Sciatic nerve (tissue), 2 donors: ENCODE measurements at places on chromosomes 6 and 20.

GRCh38 chr6:39102071-39102820, 12.7 kb downstream of the SAYSD1 start:
- DNase-seq = no peak

- no peak for DNase-seq
These were observed 68.2 kb downstream of the MTFR2 start for GRCh38 chr6:136181861-136182260.

DNA sequence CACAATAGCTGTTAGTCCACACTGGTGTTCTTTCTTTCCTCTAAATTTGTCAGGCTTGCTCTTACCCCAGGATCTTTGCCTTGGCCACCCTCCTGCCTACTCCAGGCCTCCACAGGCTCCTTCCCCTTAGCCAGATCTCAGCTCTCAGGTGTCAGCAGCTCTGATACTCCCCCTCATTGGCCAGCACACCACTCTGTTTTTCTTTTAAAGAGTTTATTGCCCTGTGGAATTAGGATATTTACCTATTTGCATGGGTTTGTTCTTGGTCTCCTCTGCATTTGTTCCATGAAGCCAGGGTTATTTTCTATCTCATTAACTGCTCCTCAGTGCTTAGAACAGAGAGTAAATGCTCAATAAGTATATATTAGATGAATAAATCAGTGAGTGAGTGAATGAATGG, 36.8 kb downstream of the GCNT2 start:
- no peak for DNase-seq

- DNase-seq = no peak
These were observed 53.3 kb upstream of the HFE start for GRCh38 chr6:26033941-26034354.

- DNase-seq = no peak
These were observed 23.5 kb upstream of the IBTK start for GRCh38 chr6:82270881-82271635.

- DNase-seq = no peak
These were observed 7.6 kb downstream of the BPIFB2 start for GRCh38 chr20:33015114-33015484.

GRCh38 chr6:139407718-139408222, 33.3 kb upstream of the CITED2 start:
- DNase-seq = no peak

DNA sequence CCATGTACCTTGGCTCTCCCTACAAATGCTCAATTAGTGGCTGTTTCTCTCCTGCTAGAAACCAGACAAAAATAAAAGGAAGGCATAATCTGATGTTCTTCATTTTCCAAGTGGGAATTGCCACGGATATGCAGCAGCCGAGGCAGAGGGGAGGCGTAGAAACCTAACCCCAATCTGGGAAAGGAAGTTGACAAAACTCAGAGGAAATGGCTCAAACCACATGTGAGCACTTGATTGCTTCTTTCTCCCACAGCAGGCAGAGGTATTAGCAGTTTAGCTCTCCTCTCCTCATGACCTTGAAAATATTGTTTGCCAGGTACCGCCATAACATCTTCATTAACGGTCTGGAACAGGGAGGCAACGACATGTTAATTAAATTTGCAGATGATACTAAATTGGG, 3.8 kb upstream of the MLN start:
- no peak for DNase-seq

DNA sequence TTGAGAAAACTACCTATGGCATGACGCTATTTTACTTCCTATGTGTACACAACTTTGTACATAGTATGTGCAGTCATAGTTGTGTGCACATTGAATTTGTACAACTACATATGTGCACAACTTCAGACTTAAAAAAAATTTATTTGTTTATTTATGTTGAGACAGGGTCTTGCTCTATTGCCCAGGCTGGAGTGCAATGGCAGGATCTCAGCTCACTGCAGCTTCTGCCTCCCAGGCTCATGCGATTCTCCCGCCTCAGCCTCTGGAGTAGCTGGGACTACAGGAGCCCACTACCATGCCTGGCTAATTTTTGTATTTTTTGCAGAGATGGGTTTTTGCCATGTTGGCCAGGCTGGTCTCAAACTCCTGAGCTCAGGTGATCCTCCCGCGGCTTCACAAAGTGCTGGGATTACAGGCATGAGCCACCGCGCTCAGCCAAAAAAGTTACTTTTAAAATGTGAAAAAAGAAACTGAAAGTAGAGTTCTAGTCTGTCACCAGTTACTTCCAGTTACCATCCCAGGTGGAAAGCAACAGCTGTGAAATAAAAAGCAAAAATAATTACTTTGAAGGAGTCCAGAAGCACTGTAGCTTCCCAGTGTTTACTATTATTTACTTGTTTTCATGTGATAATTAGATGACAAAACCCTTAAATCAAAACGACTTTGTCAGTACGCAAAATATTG, 1.7 kb upstream of the ZKSCAN8 start:
- no peak for DNase-seq

DNA sequence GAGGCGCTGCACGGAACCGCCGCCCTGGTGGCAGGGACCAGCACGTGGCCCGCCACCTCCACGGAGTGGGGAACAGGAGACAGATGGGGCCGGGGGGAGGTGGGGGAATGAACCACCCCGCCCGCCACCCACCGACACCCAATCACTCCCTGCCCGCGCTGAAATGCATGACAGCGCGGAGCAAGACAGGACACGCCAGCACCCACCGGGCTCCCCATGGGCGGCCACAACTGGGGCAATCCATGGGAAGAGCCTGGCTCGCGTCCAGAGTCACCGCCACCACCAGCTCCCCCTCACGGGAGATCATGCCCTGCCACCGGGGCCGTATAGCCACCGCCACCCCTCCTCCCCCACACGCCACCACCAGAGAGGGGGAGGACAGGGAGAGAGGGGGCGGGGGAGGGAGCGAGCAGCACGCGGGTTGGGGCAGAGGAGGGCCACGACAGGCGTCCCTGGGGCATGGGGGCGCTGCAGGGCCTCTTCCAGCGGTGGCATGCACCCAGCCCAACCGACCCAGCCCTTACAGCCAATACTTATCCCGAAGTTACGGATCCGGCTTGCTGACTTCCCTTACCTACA, 744.3 kb upstream of the DEFB115 start:
- no peak for DNase-seq

DNA sequence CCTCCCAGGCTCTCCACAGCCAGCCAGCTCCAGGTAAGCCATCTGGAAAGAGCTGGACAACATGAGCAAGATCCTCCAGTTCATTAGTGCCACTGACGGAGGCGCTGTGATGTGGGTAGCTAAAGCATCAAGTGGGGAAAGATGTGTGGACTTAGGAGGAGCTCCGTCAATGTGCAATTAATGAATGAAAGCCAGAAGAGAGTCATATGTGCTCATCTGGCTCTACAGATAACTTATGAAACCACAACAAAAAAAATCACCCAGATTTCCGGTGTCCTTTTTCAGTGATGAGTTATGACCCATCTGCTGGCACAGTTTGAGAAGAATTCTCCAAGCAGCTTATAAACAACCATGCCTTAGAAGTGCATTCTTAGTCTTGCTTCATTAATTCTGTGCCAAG, 311.7 kb upstream of the PLCB4 start:
- DNase-seq = no peak

- no peak for DNase-seq
These were observed 1.9 kb upstream of the BMP2 start for GRCh38 chr20:6765469-6766058.

- DNase-seq = no peak
These were observed 51.6 kb downstream of the CDH4 start for GRCh38 chr20:61303675-61304074.

GRCh38 chr6:39441301-39441700, 118.8 kb upstream of the KCNK16 start:
- no peak for DNase-seq

- DNase-seq = no peak
These were observed 15.1 kb upstream of the ZSCAN9 start for GRCh38 chr6:28209753-28210535.

- no peak for DNase-seq
These were observed 38.4 kb downstream of the ANKRD6 start for GRCh38 chr6:89471287-89471867.
